Activated CD8-positive, alpha-beta memory T cell treated with anti-CD3 and anti-CD28 coated beads for 48 hours (primary cell): ENCODE measurements at places on chromosomes 5 and 9.

DNA sequence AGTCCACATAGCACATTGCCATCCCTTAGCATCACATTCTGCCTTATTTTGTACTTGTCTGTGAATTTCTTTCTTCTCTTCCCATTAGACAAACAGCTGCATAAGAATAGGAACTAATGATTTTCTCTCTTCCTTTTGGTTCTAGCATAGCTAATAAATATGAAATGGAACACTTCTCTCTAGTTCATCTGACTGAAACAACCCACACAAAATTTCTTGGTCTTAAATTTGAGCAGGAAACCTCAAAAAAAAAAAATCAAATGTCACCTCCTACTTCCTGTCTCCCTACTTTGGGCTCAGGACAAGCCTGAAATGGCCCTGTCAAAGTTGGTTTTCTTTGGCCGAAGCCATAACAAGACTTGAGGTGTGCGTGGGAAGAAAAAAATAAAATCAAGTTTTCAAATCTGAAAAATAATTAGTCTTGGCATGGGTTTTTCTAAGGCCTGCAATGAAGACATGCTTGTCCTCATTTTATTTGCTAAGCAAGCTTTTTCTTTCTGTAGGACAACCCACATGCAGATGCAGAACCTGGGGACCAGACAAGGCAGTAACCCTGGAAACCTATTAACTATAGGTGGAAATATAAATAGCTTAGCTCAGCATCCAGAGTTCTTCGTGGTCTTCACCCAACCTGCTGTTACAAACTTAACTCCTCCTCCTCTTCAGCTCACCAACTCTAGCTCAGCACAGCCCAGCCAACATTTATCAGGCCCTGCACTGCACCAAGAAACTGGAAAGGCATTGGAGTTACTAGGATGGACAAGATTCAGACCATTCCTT is 523.5 kb upstream of the KLF4 start:
- no peak for DNase-seq

- DNase-seq = no peak
Measured at GRCh38 chr9:118129541-118129940, 425.3 kb downstream of the TLR4 start.

DNA sequence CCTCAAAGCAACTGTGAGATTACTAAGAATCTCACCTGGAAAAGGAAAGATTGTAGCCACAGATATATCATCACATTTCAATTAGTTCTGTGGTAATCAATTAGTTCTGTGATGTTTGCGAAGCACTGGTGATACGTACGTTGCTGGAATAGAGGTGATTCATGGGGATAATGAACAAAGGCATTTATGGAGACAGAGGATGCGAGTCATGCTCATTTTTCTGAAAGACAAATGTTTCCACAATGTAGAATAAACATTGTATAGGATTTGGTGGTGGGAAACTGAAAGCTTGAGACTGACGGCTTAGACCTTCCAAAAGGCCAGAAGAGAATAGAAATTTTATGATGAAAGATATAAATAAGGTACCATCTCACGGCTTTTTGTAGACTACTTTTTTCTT is 507.3 kb upstream of the TYRP1 start:
- no peak for DNase-seq

DNA sequence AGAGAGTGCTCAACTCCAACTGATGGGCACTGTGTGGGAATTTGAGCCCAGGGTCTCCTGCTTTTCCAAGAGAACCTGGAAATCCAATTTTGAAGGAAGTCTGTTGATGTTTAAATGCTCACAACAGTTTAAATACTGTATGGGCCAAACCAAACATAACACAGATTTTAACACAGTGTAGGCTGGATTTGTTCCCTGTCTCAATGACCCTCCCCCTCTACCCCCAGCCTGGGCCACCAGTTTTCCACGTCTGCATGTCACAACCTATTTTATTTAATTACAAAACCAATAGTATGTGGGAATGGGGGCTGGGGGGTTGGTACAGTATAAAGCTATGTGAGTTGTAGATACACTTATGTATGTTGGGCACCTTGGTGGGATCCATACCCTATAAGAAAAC is 11.7 kb downstream of the PALM2AKAP2 start:
- no peak for DNase-seq

DNA sequence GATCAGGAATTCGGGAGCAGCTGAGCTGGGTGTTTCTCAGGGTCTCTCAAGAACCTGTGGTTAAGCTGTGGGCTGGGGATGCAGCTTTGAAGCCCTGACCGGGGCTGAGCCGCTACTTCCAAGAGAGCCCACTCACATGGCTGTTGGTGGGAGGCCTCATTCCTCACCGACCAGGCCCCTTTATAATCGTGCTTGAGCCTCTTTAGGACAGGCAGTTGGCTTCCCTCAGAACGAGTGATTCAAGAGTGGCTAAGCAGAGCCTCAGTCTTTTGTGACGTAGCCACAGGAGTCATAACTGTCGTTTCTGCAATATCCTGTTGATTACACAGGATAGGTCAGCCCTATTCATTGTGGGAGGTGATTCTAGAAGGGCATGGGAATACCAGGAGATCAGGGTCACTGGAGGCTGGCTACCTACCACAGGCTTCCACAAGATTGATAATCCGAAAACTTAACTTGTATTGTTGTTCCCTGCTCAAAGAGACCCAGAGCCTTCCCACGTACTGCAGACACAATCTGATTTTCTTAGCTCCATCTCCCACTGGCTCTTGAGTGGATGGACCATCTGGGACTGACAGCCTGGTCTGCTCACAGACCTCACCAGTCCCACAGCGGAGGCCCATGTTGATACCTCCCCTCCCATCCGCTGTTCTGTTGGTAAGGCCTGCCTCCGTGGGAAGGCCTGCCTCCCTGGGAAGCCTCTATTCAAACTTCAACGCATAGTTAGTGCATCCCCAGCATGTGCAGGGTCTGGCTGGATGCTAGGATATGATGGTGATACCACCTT is 3.0 kb upstream of the ERGIC1 start:
- no peak for DNase-seq

GRCh38 chr9:3809724-3810123 is 283.9 kb upstream of the RFX3 start:
- no peak for DNase-seq

- DNase-seq = no peak
Measured at GRCh38 chr5:175013251-175013650, 288.9 kb downstream of the MSX2 start.

- no peak for DNase-seq
Measured at GRCh38 chr5:13932561-13932960, 11.9 kb downstream of the DNAH5 start.

- DNase-seq = no peak
Measured at GRCh38 chr5:61965490-61965889, 340.5 kb upstream of the KIF2A start.

DNA sequence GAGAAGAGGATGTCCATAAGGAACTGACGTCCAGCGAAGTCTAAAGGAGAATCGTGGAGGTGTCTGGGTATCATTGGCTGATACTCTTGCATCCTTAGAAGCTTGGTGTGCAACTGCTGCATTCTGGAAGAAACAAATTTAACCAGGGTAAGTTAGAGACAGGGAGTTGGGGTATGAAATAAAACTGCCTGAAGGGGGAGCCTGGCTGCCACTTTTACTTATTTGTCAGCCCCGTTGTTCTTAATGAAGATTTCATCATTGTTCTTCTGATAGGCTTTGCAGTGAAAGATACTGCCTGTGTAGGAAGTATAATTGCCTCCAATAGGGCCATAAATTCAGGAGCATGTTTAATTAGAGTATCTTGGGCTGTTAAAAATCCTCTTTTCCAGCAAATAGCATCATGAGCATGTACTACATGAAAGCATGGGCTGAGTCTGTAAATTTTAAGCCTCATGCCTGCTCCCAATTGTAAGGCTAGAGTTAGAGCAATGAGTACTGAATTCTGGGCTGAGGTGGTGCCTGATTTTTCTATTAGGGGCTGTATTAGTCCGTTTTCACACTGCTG is 1264.5 kb upstream of the ACO1 start:
- DNase-seq = no peak

DNA sequence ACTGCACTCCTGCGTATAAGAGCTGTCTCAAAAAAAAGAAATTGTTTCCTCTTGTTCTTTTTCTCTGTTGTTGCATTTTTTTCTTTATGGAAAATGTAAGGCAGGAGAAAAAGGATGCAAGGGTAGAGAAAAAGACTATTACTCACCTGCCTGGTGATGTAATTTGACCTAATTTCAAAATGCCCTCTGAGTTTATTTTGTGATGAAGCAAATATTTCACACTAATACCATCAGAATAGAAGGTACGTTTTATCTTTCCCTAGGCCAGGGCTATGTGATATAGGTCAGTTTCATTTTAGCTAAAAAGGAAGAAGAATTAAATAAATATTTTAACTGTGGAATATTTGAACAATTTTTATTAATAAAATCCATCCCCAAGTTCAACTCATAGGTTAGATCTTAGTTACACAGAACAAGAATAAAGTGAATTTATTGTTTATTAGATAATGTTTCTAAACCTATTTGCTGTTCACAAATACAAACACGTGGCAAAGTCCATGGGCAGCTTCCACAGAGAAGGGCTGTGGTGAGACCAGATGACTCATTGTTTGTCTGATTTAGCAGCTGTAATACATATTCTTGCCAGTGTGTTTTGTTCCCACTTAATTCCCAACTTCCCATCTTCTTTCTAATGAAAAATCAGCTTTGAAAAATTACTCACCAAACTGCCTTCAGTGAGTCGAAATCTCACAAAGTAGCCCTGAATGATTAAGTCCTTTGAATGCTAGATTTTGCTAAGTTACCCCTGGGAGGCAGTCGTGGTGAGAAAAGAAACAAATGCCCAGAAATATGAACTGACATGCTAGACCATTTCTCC is 52.8 kb upstream of the CCDC112 start:
- DNase-seq = no peak

DNA sequence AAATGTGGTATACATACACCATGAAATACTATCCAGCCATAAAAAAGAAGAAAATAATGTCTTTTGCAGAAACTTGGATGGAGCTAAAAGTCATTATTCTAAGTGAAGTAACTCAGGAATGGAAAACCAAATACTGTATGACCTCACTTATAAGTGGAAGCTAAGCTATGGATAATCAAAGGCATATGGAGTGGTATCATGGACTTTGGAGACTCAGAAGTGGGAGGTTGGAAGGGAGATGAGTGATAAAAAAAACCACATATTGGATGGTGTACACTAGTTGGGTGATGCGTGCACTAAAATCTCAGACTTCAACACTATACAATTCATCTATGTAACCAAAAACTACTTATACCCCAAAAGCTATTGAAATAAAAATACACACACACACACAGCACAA is 24.5 kb downstream of the ADAMTS12 start:
- DNase-seq = no peak

GRCh38 chr9:23643656-23644258 is 182.3 kb downstream of the ELAVL2 start:
- no peak for DNase-seq

DNA sequence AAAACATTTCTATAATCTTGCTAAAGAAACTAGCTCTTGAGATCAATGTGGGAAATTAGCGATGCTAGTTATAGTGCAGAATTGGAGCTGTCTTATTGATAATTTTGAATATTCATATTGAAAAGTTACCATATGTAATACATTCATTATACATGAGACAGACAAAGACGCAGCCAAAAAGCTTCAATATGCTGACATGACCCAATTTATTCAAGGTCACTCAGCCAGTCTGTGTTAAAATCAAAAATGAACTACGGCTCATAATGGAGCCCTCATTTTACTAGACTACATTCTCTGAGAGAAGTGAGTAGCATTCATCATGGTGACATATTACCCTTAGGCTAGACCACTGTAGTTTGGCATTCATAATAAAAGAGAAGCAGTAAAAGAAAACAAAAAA is 107.3 kb upstream of the GABRG2 start:
- DNase-seq = no peak

DNA sequence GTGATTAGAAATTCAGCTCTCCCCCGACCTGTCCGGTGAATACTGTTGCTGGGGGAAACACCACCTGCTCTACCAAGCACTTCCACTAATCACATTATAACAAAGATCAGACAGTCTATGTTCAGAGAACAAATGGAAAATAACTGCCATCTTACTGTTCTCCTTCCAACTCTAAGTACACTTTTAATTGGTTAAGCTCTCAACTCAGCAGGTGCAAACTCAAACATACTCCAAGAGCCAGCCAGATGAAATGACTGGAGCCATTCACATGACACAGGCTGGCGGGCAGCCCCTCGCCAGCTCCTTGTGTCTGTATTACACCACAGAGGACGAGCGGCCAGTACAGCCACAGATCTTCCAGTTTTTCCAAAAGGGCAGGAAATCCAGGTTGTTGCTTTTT is 16.1 kb downstream of the LIFR start:
- DNase-seq = no peak

DNA sequence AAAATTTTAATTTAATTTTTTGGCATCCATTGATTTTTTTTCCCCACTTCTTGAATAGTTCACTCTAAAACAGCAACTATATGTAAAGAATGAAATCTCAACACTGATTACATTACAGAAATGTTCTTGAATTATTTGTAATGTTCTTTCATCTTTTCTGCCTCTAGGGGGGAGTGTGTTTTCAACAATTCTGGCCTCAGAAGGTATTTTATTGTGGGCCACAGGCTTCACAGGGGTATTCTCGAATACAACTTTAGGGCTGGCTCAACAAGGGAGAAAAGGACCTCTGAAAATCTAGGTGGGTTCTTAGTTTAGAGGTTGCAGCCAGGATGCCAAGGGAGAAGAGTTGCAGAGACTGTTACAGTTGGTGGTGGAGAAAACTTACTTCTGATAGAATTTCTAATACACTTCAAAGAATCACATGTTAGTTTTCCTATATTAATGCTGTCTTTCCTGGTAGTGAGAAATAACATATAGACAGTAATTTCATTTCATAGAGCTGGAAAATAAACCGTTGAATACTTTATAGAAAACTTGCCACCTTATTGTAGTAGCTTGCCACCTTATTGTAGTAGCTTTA is 3.6 kb upstream of the NPR3 start:
- no peak for DNase-seq
